ENCODE measurements at places on chromosomes 3 and 15.

DNA sequence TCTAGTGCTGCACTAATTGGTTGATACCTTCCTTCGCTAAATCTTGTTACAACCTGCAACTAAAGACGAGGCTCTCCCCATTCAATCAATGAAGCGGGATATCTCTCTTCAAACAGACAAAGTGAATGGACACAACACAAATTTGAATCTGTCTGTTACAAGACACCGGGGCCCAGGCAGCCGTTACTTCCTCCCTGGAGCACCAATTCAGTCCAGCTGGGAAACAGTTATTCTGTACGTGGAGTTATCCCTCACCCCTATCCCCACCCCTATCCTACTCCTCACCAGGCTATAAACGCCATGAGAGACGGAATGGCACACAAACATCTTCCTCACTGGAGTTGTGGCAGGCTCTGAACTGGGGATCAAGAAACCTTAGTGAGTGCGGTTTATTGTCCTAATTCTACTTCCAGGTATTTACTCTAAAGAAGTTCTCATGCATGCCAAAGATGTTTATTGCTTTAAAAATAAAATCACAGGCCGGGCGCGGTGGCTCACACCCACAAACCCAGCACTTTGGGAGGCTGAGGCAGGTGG, 181.8 kb downstream of the FOXP1 start:
- DNase-seq: no peak

GRCh38 chr3:184186902-184187207, 856 bp downstream of the ABCF3 start:
- no peak for DNase-seq

DNA sequence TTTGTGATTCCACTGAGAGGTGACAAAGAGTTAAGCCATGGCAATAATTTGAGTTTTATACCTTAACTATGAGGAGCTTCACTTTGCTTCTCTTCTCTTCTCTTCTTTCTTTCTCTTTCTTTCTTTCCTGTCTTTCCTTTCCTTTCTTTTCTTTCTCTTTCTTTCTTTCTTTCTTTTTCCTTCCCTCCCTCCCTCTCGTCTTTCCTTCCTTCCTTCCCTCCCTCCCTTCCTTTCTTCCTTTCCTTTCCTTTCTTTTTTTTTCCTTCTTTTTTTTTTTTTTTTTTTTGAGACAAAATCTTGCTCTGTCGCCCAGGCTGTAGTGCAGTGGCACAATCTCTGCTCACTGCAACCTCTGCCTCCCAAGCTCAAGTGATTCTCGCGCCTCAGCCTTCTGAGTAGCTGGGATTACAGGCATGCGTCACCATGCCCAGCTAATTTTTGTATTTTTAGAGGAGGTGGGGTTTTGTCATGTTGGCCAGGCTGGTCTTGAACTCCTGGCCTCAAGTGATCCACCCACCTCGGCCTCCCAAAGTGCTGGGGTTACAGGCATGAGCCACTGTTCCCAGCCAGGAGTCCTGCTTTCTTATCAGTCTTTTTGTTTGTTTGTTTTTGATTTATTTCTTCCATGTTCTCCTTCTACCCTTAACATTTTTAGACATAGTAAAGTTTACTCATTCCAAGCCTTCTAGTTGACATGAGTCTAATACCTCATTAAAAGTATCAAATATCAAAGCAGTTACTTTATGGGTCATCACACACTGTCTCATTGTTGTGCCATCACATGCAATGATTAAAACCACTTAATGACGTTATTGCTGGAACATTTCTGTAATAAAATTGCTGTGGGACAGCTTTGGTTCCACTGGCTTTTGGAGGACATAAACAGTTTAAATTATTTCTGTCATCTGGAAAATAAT, 29.9 kb downstream of the SLC49A4 start:
- DNase-seq: no peak

DNA sequence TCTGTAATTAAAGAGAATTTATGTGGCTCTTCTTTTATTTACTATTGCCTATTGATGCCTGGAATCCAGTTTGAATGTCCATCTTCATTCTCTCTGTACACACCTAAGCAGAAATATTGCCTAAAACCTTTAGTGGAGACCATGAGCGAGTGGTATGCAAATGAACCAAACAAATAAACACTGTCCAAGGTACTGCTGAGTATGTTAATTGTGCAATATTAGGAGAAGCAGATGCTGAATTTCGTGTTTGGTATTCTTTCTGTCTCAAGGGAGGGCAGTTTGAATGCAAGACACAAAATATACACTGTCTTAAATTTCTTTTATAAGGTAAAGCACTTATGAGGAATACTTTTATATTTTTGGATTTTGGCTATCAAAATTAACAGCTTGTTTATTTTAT, 440.9 kb downstream of the RBMS3 start:
- DNase-seq: no peak

DNA sequence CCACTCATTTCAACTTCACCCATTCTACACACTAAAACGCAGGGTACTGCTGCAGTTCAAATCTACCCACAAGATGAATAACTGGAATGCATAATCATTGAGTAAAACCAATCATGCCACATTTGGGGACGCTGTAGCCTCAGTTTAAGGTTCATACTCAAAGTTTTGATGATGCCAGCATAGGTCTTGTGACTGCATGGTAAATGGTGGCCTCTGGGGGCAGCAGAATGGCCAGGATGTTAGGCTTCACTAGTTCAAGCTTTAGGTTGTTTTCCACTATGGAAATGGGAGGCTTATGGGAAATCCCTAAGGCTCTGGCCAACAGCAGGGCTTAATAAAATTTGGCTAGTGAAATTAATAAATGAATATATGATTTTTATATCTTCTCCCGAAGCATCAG, 104.3 kb upstream of the TSC22D2 start:
- no peak for DNase-seq

- DNase-seq: no peak
Observed at GRCh38 chr3:45462522-45463265, 74.3 kb downstream of the LARS2 start.

DNA sequence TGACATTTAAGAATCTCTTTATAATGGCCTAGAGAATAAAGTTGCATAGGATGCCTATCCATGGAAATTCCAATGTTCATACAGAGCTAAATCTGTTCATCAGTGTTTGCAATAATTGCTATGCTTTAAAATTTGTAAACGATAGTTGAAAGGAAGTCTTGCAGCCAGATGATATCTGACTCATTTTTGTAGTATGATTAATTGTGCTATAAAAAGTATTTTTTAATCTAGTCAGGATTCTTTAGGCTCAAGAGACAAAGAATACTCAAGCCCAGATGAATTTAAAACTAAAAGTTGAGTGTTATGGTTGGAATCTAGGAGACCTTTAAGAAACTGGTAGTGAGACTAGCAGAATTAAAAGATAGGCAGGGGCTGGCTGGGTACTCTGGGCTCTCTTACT, 50.5 kb downstream of the SUCNR1 start:
- DNase-seq: no peak

- DNase-seq: no peak
Observed at GRCh38 chr3:14453876-14454638, 51.7 kb downstream of the SLC6A6 start.

DNA sequence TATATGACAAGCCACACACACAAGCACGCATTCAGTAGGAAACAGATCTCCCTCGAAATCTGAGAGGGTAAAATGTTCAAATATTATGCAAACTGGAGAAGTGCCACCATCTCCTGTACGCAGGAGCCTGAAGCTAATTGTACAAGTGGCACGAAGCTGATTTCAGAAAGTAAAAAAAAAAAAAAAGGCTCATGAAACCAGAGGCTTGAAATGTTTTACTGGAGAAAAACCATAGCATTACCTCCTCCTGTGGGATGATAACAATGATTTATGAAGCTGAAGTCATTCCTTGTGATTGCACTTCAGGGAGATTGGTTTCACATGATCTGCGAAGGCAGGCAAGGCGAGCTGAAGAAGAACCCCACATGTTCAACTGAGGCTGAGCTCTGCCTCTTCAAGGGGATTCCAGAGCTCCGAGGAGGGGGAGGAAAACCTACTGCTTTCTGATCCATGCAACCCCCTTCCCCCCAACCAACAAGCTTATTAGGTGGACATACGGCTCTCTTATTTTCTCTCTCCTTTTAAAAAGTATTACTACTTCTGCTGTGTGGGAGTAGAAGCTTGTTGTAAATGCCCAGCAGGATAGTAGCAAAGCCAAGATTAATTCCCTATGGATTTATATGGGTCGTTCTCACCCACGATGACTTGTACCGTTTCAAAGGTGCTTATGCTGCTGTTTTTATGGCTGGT, 101.1 kb downstream of the GREM1 start:
- no peak for DNase-seq

GRCh38 chr3:32066686-32067085, 39.7 kb upstream of the GPD1L start:
- DNase-seq: no peak

DNA sequence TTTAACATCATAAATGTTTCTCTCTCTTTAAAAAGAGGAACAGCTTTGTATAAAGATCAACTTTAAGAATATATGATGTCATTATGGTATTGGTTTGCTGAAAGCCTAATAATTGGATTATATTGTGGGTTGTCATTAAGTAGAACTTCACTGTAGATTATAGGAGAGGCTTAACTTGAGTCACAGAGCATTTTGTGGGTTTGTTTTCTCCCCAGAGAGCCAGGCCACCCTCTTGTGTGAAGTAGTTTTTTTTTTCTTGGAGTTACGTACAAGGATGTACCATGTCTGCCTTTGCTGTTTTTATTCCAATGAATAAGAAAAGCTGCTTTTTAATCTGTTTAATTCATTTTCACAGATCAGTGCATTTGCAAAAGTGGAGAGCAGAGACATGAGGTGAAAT, 354.8 kb upstream of the TBL1XR1 start:
- DNase-seq: no peak

DNA sequence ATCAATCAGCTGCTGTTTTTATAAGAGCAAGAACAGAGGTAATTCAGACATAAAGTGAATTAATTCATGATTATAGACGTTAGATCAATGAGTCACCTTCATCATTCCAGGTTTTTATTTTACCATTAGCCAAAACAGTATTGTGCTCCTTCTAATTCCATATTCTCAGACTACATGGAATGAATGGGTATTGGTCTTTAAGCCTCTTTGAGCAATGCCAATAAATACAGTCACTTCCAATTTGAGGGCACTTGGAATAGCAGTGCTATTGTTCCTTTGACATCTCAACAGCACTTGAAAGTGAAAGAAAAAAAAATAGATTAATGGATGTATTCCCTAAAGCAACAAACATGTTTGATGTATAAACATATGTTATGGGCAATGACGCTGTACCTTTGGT, 830.9 kb upstream of the CFAP20DC start:
- DNase-seq: no peak

- no peak for DNase-seq
Observed at GRCh38 chr15:94416820-94417219, 185.5 kb downstream of the MCTP2 start.

DNA sequence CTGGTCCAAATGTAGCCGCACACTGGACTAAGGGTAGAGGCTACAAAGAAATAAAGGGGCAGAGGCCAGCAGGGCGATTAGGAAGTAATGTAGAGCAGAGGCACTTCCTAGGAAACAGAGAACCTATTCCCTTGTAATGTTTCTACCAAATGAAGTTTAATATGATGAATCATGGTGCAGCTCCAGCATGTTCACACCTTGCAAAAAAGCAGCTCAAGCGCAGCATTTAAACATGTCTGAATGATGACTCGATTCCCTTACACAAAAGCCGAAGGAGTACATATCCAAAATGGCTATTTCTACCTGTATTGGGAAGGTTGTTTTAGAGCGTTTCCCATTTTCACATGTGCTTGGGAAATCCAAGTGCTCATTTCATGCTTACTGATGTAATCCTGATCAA, 204.8 kb downstream of the MECOM start:
- DNase-seq: no peak

DNA sequence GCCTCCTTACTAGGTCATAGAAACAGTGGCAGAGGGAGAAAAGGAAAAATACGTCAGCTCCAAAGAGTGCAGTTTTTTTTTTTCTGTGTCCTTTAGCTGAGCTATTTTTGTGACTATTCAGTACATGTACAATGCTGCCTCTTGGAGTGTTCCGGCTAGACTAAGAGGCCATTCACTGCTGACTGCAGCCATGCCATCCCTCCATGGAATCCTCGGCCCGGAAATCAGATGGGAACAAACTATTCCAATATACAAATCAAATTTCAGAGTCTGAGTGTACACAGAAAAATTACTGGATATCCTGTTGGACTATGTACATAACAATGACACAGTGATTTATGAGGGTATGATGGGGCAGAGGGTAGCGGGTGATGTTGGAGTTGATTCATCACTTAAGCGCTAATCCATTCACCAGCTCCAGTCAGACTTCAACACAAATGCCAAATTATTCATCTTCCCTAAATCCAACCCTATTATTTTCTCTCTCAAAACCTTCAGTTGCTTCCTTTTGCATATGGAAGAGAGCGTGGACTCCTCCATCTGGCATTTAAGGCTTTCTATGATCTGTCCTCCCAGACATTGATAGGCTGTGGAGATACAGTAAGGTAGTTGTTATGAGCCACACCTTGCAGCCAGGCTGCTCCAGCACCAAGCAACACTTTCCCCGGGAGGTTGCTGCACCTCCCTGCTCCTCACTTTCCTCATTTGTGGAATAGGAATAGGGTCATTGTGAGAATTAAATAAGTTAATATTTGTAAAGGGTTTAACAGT, 109.1 kb downstream of the LPP start:
- no peak for DNase-seq

GRCh38 chr3:128882719-128883118, 3.3 kb downstream of the ACAD9 start:
- DNase-seq: no peak

- no peak for DNase-seq
Observed at GRCh38 chr3:41202834-41203345, 3.6 kb downstream of the CTNNB1 start.

- DNase-seq: no peak
Observed at GRCh38 chr3:153313302-153313965, 151.4 kb downstream of the RAP2B start.

DNA sequence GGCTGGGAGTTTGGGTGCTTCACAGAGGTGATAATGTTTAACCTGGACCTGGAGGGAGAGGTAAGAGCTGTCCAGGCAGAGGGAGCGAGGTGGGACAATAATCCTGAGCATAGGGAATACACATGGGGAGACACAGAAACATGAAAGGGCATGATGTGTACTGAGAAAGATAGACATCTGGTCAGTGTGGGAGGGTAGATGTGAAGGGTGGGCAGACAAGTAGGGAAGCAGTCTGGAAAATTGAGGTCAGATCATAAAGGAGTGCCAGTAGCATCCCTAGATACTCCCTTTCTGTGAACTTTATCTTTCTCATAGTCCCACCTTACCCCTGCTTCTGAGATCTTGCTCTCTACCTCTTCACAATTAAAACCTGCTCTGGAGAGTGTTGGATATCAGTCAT, 12.0 kb upstream of the GLCE start:
- DNase-seq: no peak
